Posterior cingulate gyrus (tissue), 11 donors: ENCODE measurements at places on chromosomes 16 and 17.

- DNase-seq = no peak
Measured at GRCh38 chr16:67228034-67228785, 1.3 kb downstream of the TMEM208 start.

DNA sequence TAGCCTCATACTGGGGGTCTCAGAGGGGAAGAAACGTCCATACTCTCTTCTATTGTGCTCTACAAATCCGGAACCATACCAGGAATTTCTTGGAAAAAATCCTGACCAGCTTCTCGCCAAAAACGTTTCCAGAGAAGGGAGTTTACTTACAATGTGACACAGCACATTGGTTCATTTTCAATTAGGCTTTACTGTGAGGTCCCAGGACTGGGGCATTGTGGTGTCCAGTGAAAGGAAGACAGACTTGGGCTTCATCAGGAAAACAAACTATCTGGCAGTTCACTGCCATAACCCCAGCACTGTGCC, 14.7 kb downstream of the MPP2 start:
- no peak for DNase-seq

DNA sequence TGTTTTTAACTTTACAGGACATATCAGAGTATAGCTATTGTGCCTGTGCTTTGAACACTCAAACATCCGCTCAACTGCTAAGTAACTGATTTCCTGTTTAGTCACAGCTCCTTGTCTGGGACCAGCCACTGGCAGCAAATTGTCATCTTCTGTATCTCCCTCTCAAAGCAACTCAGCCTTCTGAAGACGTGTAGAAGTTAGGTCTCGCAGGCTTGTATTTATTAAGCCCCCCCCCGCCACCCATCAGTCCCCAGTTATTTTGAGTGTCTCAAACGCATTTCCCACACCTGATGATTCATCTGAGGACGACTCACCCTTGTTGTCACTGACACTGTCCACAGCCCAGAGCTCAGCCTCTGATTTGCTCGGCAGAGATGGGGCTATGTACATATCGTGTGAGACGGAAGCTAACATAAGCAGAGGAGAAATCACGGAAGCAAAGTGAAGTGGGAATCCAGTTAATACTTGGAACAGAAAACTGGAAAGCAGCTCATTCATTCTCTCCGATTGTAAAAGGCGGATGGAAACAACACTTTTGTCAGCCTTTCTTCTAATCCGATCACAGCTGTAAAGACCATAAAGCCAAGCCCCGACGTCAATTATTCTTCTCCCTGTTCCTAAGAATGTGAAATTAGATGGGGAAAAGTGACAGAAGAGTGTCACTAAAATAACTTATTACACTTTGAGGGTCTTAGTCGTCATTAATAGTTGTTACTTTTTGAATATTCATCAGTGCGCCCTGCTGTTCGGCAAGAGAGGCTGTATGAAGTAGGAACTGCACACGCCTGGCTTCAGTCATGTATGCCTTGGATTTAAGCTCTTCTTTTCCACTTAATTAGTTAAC, 64.2 kb downstream of the PITPNC1 start:
- DNase-seq = no peak

- no peak for DNase-seq
Measured at GRCh38 chr16:64380751-64381150, 741.1 kb downstream of the CDH11 start.

GRCh38 chr17:73998653-73999645, 204.5 kb upstream of the RPL38 start:
- DNase-seq = peak; percentile 88

DNA sequence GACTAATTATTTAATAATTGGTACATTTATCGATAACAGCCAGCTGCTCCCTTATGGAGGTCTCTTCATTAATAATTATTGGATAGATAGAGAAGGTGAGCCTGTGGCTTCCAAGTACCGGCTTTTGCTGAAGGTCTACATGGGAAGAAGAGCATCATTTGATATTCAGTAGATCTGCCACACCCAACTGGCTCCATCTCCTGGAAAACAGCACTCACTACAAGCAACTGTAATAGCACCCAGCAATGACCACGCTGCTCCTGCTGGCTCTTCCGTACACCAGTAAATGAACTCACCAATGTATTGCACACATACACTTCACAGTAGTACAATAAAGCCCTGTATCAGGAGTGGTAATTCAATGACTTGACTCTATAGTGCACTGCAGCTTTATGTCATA, 19.5 kb downstream of the MARVELD3 start:
- DNase-seq = no peak

DNA sequence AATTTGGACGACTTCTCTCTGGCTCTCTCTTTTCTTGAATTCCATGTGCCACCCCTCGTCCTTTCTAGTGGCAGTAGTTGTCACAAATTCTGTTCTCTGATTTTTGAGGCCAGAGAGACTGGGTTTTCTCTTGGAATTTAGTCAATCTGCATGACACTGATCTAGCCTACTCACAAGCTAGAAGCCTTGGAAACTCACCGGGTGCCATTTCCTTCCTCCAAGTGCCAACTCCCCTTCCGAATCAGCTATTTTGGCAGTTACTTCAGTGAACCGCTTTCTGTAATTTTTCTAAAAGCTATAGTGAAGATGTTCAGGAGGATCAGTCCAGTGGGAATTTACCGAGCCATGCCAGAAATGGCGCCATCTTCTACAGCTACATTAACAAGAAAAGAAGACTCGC, 228.9 kb downstream of the PMP22 start:
- DNase-seq = no peak

DNA sequence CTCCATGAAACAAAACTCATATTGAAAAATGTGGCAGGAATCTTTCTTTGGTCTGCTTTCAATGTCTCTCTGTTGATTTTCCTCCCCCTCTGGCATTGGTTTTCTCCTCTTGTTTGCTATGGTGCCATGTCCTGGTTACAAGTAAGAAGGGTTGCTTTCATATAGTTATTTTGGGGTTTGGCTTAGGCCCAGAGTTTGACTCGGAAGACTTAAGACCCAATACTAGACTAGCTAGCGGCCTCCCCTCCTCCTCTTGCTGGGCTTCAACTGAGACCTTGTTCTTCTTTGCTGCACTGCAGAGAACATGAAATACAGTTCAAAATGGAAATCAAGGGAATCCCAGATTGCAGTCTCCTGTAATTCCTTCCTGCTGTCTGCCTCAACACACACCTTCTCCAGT, 30.0 kb upstream of the CLEC18A start:
- DNase-seq = no peak

DNA sequence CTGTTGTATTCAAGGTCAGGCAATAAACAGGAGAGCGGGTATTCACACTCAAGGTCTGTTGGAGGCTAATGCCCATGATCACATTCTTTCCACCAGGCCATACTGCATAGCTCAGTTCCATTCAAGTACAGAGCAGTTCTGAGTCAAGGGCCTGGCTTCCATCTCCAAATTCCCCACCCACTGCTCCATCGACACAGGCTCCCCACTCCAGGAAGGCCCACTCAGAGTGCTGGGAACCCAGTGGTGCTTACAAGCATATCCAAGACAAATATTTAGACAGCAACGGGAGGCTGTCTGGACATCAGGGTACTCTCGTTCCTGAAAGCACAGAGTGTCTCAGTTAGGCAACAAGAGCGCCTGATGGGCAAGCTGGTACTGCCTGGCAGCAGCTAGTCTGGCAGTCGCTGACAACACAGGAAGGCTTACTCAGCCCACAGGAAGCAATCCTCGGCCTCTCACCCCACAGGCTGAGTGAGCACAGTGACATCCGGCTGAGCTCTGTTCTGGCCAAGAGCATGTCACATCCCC, 40.9 kb downstream of the RFFL start:
- DNase-seq = peak; percentile 98

DNA sequence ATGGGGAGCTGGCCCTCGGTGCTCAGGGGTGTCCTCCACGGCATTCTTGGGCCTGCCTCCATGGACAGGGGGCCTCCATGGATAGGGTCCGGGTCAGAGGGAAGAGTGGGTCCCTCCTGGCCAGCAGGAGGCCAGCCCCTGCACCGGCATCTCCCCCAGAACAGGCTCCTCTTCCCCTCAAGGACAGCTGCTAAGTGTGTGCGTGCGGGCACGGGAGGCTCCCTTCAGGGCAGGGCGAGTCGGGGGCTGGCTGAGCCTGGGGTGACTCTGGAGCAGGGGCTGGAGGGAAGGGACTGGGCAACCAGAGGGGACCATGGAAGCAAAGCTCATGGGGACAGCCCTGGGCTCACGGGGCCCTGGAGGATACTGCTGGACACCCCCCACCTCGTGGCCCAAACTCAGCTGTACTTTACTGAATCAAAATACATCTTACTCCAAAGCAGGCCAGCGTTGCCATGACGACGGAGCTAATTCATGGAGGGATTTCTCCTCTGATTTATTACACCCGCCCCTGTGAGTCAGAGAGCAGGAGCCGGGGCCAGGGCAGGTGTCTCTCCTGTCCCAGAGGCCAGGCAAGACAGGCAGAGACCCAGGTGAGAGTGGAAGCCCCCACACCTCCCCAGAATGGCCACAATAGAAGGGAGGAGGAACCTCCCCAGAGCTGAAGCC, 2.1 kb downstream of the CASKIN1 start:
- DNase-seq = no peak

DNA sequence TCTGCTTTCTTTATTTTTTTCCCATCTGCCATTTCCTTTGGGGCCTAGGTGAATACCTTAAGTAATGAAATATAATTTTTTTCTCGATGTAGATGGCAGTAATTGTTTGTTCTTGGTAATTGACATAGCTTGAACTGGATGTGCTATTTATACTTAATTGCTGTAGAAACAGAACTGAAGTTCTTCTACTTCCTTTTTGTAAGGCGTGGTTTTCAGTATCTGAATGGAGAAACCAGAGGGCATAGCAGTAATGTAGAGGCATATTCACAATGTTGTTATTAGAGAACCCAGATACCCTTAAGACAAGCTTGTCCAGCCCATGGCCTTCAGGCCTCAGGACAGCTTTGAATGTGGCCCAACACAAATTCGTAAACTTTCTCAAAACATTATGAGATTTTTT, 16.4 kb downstream of the ATP6V0A1 start:
- DNase-seq = no peak

- DNase-seq = no peak
Measured at GRCh38 chr17:81954131-81955057, 6.6 kb downstream of the NOTUM start.

DNA sequence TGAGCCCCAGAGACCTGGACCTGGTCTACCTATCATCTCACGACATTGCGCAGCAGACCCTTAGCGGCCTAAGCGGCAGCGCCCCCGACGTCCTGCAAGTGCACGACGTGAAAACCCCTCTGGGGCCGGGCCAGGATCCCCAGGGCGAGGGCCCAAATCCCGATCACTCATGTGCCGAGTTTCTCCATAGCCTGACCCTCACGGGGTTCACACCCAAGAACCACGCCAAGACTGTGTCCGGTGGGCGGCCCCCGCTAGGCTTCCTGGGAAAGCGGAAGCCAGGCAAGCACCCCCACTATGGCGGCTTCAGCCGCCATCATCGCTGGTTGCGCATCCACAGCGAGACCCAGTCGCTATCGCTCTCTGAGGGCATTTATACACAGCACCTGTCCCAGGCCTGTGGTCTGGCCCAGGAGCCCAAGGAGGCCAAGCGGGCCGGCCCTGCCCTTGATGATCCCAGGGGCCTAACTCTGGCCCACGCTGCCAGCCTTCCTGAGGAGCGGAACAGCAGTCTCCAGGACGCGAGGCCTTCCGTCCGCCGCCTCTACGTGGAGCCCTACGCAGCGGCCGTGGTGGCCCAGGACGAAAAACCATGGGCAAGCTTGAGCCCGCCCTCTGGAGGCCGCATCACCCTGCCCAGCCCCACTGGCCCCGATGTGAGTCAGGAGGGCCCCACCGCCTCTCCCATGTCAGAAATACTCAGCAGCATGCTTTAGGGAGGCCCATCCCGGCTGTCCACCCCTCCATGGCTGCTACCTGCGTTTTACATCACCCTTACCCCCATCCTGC, 82.8 kb upstream of the NOG start:
- peak; percentile 81 for DNase-seq

DNA sequence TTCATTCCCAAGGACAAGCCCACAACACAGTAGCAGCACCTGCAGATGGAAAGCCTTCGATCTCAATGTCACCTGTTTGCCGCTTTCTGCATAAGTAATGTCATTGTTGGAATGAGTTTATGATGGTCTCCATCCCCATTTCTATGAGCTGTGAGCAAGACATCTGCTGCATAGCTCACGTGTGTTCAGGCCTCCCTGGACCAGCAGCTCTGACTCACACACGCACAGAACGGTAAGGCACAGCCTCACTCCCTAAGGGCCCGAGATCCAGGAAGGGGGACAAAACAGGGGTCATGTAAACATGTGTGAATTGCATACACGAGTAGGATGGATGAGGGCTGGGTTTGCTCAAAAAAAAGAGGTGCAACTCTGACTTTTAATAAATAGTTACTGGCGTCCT, 223.1 kb downstream of the SOX9 start:
- no peak for DNase-seq

GRCh38 chr17:32876417-32877163, at the start of gene MYO1D:
TSS of gene MYO1D (minus strand) at chr17:32877124. CDS start at chr17:32876872, 252 bp downstream.
- DNase-seq = peak; percentile 31

GRCh38 chr16:1129106-1129960, 23.6 kb upstream of the CACNA1H start:
- DNase-seq = no peak

DNA sequence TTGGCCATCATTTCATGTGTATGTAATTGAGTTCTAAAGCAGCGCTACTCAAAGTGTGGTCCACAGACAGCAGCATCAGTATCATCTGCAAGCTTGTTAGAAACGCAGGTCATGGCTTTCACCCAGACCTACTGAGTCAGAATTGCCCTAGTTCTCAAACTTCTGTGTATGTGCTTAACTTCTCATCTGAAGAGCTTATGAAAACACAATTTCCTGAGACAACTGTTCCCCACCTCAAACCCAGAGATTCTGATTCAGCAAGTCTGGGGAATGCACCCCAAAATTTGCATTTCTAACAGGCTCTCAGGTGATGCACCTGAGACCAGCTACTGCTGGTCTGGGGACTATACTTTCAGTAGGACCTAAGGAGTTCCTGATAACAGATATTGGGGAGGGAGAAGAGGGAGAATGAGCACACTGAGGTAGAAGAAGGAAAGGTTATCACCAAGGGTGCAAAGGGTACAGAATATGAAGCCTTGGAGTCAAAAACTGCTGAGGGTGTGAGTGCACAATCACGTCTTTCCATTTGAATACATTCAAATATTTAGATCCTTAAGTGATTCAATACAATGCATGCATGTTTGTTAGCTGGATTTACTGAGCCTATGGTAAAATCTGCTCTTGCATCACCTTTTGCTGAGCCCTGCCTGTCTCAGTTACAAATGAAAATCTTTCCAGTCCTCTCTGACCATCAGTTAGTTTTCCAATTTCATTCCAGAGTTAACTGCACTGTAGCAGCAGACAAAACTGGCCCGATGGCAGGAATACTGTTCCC, 29.2 kb upstream of the SKAP1 start:
- no peak for DNase-seq

- no peak for DNase-seq
Measured at GRCh38 chr17:72498364-72499210, 377.8 kb downstream of the SOX9 start.

GRCh38 chr17:50935221-50935995, 69.3 kb upstream of the TOB1 start:
- DNase-seq = peak; percentile 77

DNA sequence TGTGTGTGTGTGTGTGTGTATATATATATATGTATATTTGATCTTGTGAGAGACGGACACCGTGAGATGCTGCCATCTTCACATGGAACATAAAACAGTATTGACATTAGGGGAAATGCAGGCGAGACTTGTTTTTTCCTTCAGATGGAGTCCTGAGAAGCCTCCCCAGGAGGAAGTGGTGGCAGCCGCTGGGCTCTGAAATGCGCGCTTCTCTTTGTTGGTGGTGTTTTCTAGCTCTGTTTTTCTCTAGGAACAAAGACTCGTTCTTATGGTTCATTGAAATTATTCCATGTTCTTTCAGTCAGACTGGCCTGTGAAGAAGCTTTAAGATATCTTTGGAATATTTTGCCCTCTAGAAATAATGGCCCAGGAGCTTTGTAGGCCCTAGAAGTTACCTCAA, 32.9 kb downstream of the SNX29 start:
- DNase-seq = no peak
